ENCODE measurements at places on chromosomes 1 and 21.

GRCh38 chr1:54400329-54400728, 5.9 kb downstream of the SSBP3 start:
- DNase-seq, result no peak

DNA sequence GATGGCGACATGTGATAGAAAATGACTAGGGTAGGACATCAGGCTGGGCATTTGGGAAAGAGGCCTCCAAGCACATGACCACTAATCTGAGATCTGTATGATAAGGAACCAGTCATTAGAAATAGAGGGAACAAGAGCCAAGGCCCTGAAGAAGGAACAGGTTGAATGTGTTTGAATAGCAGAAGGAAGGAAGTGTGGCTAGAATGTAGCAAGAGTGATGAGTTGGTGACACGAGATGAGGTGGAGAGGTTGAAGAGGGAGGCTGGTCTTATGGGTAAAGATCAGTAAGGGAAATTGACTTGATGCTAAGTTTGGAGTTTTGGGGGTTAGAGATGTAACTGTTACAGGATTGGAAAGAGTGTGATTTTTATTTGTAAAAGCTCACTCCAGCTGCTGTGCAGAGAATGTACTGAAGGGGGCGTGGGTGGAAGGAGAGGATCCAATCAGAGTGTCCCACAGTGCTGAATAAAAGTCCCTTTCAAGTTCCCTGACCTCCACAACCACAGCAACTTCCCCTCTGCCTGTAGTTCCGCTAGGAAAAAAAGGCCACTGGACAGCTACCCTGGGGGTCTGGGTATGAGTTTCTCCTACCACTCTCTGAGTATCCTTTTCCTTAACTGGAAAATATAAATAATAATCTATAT, 295.0 kb downstream of the OMA1 start:
- no peak for DNase-seq

DNA sequence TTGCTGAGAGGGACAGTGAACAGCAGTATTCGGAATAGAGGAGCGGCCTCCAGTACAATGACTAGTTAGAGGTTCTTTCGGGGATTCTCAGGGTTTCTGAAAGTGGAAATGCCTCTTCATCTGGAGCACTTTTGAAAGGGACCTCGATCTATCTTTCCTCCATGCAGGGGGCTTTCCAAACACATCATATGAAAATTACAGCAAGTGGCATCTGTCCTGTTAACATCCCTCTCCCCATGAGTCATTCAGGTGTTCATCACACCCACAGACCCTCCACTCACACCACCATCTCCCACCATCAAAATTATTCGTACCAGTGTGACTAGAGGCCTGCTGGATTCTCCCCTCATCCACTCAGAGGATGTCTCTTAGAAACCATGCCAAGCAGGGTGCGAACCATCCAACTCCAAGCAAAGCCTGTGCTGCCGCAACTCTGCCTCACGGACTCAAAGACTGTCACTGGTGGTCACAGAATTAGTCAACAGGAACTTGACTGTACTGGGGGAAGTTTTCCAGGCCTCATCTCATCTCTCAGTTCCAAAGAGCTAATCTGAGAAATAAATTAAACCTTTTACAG, 211.1 kb downstream of the MRPL39 start:
- no peak for DNase-seq

DNA sequence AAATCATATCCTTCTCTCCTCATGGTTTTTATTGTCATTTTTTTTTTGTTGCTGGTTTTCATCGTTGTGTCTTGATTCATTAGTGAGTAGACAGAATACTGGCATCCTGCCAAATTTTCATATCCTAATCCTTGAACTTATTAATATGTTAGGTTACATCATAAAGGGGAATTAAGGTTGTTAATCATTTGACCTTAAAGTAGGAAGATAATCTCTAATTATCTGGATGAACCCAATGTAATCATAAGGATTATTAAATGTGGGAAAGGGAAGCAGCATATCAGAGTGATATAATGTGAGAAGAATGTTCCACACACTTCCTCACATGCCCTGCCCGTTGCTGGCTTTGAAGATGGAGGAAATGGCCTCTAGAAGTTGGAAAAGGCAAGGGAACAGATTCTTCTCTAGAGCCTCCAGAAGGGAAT, 299.7 kb downstream of the HMCN1 start:
- DNase-seq, result no peak

All from NCI-H1930 (cell line).